ENCODE measurements at places on chromosomes 1 and 21.

DNA sequence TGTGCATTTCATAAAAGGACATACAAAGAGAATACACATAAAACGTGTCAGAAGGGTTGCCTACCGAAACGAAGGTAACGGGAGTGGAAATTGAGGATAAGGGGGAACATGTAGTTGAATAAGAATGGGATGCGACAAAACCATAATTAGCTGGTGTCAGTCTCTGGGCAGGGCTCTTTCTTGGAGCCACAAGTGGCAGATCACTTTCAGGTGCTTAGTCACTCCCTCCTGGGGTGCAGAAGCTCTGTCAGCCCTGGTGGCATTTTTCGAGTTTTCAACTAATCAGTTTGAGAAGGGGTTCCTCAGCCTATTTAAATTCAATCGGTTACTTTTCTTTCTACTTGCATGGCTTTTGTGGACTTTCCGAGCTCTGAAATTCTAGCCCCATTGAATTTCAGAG lies 133.9 kb upstream of the IGSF21 start:
- DNase-seq: no peak

- DNase-seq: no peak
Observed at GRCh38 chr1:112517646-112518045, 8.9 kb downstream of the WNT2B start.

DNA sequence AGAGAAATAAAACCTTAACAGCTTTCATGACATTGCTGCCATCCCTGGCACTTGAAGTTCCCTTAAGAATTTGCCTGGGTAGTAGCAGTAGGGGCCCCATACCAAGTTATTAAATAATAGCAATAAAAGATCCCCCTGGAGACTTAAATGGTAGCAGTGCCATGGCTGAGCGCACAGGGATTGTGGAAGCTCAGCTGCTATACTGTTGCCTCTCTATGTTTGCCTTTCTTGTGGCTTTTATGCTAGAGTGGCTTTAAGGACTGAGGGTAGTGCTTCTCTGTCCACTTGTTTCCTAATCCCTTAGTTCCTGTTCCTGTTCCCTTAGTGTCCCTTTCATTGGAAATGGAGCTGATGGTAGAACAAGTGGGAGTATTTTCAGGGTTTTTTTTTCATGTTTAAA lies 42.1 kb downstream of the NCF2 start:
- DNase-seq: no peak

DNA sequence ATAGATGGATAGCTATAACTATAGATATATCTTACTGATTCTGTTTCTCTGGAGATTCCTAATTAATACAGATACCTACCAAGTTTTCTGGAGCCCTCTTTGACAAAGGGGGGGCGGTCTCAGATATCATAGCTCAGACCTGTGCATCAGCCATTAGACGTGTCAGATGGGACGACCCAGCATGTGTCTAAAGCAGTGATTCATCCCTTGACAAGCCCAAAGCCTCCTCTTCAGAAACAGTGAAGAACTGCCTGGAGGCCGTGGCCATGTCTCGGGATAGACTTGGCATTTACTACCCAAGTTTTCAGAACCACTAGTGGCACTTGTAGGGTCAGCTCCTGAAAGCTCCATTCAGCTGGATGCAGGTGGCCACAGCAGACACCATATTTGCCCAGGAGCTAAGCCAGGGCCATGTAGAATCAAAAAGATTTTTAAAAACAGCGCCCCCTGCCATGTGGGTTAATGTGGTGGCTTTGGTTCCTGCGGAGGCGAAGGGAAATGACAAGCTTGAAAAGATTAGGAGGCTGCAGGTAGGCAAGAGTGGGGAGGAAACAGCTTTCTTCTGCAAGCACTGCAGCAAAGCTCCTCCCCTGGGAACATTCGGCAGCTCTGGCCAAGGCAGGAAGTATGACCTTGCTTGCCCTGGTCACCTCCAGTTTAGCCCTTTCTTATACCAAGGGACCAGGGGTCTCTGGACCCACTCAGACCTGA lies 82.2 kb downstream of the FBXO2 start:
- peak; percentile 23 for DNase-seq

DNA sequence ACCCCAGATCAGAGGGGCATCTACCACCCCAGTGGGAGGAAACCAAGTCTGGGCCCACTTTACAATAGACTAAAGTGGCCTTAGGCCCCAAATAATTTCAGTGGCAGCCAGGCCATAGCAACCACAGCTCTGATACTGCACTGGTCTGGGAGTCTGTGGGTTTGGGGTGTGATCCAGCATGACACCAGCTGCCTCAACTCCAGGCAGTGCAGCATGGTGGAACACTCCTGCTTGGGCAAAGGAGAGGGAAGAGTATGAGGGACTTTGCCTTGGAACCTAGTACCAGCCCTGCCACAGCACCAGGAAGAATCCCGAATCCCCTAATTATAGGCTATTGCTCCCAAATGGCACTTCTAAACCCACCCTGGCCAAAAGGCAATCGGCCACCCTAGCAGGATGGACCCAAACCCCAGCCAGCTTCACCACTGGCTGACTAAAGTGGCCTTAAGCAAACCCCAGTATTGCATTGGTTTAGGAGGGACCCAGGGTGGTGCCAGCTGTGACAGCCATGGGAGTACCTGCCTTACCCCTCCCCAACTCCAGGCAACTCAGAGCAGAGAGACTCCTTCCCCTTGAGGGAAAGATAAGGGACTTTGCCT lies 47.1 kb downstream of the PACC1 start:
- DNase-seq: no peak

- no peak for DNase-seq
Observed at GRCh38 chr1:17743925-17744324, 11.2 kb upstream of the ACTL8 start.

GRCh38 chr21:45982758-45983648 lies 1.4 kb downstream of the COL6A1 start:
- no peak for DNase-seq

- no peak for DNase-seq
Observed at GRCh38 chr1:61397935-61398334, 315.6 kb downstream of the NFIA start.

DNA sequence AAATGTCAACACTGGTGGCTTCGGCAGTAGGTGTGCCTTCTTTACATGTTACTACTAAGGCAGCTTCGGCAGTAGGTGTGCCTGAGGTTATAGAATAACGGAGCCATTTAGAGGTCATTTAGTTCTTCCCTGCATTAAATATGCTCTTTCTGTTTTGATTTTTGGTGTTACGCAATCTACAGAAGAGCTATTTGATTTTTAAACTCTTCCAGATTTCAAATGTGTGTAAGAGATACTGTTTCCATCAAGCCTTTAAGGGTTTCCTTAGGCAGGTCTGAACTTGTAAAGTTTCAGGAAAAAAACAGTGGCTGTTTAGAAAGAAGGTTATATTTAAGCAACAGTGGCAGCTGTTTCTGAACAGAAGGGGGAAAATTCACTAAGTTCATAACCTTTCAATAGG lies 54.8 kb downstream of the PIK3R3 start:
- no peak for DNase-seq

GRCh38 chr1:30172299-30172694 lies 551.1 kb downstream of the MATN1 start:
- DNase-seq: no peak

DNA sequence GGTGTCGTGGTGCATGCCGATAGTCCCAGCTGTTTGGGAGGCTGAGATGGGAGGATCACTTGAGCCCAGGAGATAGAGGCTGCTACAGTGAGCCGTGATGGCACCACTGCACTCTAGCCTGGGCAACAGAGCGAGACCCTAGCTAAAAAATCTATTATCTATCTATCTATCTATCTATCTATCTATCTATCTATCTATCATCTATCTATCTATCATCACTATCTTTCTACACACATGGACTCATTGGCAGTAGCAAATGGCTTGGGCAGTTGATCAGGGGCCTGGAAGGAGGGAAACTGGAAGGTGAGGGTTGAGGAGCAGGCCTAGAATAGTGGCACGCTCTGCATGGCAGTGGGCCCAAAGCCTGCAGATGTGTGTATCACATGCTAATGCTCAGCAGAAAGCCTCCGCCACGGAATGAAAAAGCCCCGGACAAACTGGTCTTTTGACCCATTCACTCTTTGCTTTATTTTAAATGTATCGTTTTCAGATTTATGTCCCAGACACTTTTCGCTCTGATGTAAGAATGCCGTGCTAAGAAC lies 7.3 kb upstream of the HUNK start:
- DNase-seq: no peak

DNA sequence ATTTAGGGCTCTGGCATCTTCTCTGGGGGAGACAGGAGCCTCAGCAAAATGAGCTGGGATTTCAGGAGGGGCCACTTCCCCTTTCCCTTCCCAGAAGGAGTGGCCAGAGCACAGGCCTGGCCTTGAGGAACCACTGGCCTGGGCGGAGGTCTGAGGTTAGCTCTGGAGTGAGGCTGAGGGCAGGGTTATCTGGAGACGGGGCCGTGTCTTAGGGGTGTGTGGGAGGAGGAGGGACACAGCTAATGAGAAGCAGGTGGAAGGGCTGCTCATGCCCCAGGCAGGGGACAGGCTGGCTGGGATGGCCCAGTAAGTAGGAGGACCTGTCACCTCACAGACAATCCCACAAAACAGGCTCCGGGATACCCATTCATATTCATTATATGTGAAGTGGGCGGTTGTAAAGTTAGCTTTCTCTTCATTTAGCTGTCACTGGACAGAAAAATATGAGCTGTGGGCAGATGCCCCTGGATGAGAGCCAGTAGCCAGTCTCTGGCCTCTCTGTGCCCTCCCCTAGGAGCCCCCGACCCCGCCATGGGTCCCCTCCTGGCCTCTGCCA lies 12.4 kb downstream of the ALX3 start:
- no peak for DNase-seq

DNA sequence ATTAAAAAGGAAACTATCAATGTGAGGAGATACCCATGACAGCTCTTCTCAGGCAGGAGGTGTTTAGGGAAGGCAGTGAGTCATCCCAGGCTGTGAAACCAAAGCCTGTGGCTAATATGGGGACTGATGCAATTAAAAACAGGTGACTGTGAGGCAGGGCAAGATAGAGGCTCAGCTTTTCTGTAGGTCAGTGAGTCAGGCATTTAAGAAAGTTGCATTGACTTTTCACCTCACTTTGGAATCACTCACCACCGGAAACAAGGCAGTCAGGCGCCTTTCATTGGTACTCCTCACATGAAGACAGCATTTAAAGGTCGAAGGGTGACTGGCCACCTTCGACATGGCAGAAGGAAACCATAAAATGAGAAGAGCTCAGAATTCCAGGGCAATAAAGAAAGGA lies 54.5 kb downstream of the PAPPA2 start:
- no peak for DNase-seq

DNA sequence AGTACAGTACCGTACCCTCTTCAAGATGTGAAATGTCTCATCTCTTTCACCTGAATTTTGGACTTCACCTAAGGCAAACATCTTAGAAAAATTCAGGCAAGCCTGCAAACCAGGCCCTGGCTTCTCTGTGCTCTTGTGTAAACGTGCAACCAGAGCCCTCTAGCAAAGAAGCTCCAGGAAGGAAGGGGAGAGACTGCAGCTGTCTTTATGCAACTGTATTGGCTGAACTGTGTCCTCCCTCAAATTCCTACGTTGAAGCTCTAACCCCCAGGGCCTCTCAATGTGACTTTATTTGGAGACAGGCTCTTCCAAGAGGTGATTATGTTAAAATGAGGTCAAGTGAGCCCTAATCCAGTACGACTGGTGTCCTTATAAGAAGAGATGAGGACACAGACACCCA lies 60.3 kb downstream of the SLC45A1 start:
- DNase-seq: no peak

- no peak for DNase-seq
Observed at GRCh38 chr21:32813265-32813903, 41.8 kb upstream of the PAXBP1 start.

- DNase-seq: no peak
Observed at GRCh38 chr1:16924919-16925477, 3.3 kb downstream of the CROCC start.

GRCh38 chr1:246306415-246307037 lies 200.6 kb downstream of the SMYD3 start:
- DNase-seq: no peak

- no peak for DNase-seq
Observed at GRCh38 chr1:81053826-81054225, 746.9 kb upstream of the ADGRL2 start.

DNA sequence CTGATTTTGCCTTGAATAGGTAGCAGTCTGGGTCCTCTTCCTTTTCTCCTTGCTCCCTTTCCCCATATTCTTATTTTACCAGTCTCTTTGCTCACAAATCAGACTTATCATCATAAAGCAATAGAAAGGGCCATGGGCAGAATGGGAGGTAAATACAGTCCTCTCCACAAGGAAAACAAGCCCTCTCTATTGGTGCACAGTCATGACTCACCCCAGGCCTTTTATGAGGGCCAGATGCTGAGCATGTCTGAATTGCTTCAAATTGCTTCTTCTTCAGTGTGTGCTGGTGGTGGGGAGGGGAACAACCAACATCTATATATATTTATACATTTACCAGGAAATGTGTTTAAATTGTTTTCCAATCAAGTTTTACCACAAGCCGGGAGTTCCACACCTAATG lies 75.2 kb downstream of the GFI1 start:
- DNase-seq: no peak

GRCh38 chr1:178942285-178943198 lies 71.7 kb upstream of the ANGPTL1 start:
- DNase-seq: no peak

- DNase-seq: peak; percentile 45
Observed at GRCh38 chr1:30715216-30715615, 8.2 kb downstream of the MATN1 start.

All from stimulated activated CD4-positive, alpha-beta T cell treated with anti-CD3 and anti-CD28 coated beads, Interleukin-2, amount 100 ng/mL, for 24 hours (primary cell).